SW480 (cell line): ENCODE measurements at places on chromosomes 3 and 15.

DNA sequence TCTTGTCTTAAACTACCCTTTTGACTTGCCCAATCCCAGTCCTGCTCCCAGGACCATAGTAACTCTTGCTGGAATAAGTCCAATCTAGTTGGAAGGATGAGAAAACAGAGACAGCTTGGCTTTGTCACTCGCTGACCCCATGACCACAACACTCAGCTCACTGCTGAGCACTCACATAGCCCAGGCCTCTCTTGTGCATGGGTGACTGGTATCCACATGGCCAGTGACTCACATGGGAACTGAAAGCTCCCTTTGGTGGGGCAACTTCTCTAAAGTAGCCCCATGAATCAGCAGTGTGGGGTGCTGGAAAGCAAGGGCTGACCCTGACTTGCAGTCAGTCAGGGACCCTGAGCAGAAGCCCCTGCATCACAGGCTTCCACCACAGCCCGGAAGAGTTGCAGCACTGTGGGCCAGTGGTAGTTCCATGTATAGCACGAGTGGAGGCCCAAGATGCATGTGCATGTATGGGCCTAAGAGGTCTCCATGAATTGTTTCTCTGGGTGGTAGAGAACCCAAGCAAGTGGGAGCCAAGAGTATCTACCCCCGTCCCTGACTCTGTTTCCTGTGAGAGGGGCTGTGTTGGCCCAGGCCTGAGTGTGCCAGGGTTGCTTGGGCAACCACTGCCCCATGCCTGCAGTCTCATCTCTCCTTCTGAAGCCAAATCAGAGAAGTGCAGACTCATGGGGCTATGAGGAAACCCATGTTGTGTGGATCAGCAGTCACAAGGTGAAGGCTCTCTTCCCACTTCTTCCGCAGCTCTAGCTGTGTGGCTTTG lies 62.1 kb upstream of the XCR1 start:
- peak; percentile 73 for DNase-seq

DNA sequence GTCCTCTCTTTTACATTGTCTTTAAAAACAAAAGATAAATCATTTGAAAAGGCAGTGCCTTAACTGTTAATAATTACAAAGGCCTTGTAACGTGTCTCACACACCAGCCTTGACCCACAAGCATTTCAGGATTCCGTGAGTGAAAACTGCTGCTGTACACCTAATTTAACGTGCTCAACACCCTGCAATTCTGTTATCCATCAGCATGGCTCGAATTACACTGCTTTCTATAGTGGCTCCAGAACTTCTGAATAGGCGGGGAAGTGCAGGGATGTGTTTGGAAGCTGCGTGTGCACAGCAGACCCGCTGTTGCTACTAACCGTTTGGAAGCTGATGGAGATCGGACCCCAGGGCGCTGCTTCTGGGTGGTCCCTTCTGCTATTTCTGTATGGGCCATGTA lies 9.9 kb upstream of the ETFA start:
- no peak for DNase-seq

GRCh38 chr3:61719278-61719977 lies 158.1 kb downstream of the PTPRG start:
- DNase-seq, result no peak

GRCh38 chr3:111579495-111579894 lies 15.7 kb downstream of the ZBED2 start:
- DNase-seq, result no peak

- DNase-seq, result no peak
Observed at GRCh38 chr3:117441851-117442250, 732.3 kb downstream of the TUSC7 start.

- DNase-seq, result peak; percentile 75
Observed at GRCh38 chr3:187736418-187736871, 8.8 kb downstream of the BCL6 start.

GRCh38 chr3:41338276-41338675 lies 139.0 kb downstream of the CTNNB1 start:
- no peak for DNase-seq

DNA sequence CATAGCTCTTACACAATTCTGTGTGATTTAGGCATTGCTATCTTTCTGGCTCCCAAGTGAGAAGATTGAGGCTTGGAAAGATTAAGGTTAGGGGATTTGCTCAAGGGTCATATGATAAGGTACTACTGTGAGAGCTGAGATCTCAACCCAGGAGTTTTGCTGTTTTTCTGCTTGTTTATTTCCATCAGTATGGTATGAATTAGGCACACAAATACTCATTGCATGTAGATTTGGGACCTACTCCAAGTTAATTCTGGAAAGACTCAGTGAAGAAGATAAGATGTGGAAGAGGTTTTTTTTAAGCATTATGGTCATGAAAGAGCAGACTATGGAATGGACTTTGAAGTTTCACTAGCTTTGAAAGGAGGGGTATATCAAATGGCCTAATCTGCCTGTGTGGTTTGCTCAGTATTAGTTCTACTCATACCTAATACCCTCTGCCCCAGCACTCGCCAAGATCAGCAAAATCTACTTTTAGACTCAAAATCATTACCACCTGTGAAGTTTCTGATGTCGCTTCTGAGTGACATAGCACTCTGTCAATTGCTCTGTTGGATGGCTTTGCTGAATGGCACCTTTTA lies 12.5 kb downstream of the MBNL1 start:
- no peak for DNase-seq
